Activated T-cell treated with anti-CD3 and anti-CD28 coated beads, Interleukin-2, amount 50 U/mL, for 4 hours (primary cell): ENCODE measurements at places on chromosomes 1 and 21. TPM values are rescaled to one million over a fixed set of nuclear protein-coding genes. Genes with fewer than 3 reads are reported as not detected.

Gene LAX1
- total RNA-seq: 20.4 TPM

Gene PLPP3
- total RNA-seq: 0.49 TPM

Gene B4GALT2
- total RNA-seq: 32.1 TPM

Gene SPRR2D
- total RNA-seq: not detected

Gene CCSAP
- total RNA-seq: 3.6 TPM

Gene RRP1
- total RNA-seq: 139 TPM

Gene TENT5C
- 5.6 TPM for total RNA-seq

Gene FAM163A
- not detected for total RNA-seq

Gene COL11A1
- total RNA-seq: not detected

Gene TPTE
- not detected for total RNA-seq

Gene CHIA
- total RNA-seq: not detected

Gene PGLYRP4
- total RNA-seq: not detected

Gene NR1I3
- total RNA-seq: 0.46 TPM

Gene ALX3
- total RNA-seq: not detected

Gene HTR1D
- total RNA-seq: not detected

Gene MPZL1
- 15.3 TPM for total RNA-seq

Gene LCK
- 187 TPM for total RNA-seq

Gene GPR157
- 1.5 TPM for total RNA-seq

Gene MROH7
- not detected for total RNA-seq

Gene ARHGEF16
- not detected for total RNA-seq

Gene COP1
- 39.3 TPM for total RNA-seq

Gene CHAF1B
- 23.1 TPM for total RNA-seq

Gene ZNF648
- total RNA-seq: not detected

Gene PDE9A
- 4.7 TPM for total RNA-seq

Gene RGS8
- not detected for total RNA-seq

Gene HNRNPCL2
- total RNA-seq: not detected

Gene S100A7A
- total RNA-seq: not detected
